ENCODE measurements at places on chromosomes 1 and 21.

- DNase-seq: no peak
Measured at GRCh38 chr21:45333583-45334121, 46.0 kb upstream of the POFUT2 start.

DNA sequence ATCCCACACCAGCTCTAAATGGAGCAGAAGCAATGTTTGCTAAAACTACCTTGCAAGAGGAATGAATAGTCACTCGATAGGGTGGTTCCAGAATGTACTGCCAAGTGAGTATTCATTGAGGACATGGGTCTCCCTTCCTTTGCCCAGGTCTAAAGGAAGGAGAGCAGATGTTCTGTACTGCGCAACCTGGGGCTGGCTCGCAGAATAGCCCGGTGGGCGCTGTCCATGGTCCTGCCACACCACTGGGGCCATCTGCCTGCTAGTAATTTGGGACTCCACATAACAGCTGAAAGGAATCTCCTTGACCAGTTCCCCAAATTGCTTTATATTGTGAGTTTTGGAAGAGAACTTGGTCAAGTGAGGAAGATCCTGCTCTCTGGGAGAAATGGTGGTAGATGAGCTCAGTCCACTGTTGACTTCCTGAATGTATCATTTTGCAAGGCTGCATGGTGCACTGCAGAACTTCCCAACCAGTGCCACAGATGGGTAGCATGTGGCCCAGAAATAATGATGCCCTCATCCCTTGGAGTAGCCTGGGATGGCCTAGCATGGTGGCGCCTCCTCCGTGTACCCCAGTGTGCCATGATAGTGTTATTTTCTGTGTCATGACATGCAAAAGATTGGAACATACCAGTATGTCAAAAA is 5.7 kb downstream of the SLC6A17 start:
- no peak for DNase-seq

- no peak for DNase-seq
Measured at GRCh38 chr1:39608921-39609320, 30.5 kb downstream of the HEYL start.

DNA sequence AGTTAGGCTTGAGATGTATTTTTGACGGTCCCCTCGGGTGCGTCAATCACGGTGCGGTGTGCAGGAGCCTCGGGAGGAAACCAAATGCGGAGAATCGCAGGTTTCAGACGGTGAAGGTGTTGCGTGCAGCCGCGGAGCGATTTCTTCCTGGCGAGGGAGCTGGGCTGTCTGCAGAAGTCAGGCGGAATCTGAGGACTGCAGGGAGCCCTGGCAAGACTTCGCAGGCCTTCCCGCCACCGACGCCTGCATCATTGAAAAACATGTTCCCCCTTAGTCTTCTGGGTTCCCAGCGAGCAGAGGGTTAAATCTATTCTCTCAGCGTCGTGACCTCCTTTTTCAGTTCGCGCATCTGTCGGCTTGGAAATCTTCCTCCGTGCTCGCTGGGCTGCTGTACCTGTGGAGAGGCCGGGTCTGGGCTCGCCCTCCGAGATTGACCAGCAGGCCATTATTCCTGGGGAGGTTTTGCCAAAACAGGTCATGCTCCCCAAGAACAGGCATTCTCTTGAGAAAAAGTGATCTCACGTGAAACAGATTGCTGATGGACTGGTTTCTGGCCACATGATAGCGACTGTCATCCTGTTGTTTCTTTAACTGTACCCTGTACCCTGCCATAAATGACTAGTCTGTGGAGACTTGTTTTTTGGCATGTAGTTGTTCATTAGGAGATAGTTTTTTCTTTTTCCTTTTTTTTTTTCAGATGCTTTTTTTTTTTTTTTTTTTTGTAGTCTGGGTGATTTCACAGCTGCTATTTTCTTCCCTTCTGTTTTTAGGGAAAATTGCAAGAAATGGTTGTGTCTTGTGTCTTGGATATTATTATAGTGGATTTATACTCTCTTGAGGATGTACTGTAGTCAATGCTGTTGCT is 894 bp downstream of the EPB41 start:
- DNase-seq: no peak

DNA sequence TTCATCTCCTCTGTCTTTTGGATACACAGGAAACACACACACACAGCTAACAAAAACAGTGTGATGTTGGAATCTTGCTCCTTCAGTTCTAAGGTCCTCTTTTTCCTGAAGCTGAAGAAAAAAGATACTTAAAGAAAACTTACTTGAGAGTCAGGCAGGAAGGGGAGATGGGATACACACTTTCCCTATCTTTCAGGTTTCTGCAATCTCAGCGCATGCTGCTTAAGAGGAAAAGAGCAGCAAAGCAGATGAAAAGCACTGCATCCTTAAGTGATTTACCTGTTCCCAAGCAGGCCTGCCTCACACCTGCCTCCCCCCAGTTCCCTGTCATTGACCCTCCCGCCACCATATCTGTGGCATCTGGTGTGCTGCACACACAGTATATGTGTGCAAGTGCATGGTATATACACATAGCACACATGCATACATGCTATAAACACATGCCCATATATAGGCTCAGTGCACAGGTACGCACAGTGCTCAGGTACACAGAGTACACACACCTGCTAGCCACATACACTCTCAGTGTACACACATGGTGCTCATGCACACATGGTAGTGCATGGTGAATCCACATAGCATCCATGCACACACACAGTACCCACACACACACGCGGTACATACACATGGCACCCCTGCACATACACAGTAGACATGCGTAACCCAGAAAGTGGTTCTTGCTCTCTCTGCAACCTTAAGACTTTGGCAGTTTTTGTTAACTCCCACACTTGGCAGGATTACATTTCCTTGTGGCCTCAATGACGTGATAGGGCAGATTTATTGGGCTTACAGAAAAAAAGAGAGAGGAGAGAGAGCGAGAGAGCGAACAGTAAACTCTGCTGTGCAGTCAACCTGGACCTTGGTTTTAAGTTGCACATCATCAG is 166.9 kb downstream of the TOMM20 start:
- peak; percentile 72 for DNase-seq

DNA sequence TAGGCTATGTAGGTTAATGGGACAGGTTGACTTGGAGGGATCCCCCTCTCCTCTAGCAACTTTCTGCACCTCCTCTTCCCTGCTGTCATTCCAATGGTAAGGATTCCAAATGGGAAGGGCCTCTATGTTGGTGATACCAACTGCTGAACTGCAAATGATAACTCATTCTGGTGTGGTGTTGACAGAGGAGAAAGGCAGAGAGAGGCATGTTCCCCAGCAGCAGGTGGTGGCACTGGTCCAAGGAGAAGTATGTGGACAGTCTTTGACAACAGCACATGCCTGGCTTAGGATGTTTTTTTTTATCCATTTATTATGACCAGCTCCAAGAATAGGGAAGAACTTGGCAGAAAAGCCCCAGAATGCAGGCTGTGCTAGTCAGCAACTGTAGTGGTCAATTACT is 19.6 kb upstream of the SPAG17 start:
- DNase-seq: no peak

DNA sequence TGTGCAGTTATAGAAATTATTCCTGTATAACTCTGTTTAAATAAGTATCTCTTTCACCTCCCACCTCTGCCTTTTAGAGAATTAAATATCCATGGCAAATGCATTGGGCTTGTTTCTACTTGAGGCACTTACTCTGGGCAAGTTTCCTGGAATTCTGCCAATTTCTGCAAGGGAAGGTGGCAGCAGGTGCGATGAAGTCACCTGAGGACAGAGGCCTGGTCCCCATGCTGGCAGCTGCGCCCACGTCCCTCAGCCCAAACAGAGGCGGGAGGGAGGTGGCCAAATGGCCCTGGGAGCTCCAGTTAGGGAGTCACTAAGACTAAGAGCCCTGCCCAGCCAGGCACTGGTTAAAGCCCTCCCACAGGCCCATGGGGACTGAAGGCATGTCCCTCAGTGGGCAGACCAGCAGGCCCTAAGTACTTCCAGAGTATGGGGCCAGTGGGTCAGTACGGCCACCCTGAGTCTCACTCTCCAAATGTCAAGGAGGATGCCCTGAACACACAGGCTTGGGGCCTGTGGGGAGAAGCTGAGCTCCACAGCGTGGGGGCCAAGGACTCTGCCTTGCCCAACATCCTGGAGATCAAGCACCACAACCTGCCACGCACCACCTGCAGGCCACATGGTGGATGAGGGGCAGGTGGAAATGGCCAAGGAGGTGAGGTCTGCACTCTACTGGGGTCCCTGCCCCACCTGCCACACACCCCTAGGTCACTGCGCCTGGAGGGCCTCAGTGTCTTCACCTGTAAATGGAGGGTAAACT is 19.4 kb downstream of the ACOT7 start:
- no peak for DNase-seq

DNA sequence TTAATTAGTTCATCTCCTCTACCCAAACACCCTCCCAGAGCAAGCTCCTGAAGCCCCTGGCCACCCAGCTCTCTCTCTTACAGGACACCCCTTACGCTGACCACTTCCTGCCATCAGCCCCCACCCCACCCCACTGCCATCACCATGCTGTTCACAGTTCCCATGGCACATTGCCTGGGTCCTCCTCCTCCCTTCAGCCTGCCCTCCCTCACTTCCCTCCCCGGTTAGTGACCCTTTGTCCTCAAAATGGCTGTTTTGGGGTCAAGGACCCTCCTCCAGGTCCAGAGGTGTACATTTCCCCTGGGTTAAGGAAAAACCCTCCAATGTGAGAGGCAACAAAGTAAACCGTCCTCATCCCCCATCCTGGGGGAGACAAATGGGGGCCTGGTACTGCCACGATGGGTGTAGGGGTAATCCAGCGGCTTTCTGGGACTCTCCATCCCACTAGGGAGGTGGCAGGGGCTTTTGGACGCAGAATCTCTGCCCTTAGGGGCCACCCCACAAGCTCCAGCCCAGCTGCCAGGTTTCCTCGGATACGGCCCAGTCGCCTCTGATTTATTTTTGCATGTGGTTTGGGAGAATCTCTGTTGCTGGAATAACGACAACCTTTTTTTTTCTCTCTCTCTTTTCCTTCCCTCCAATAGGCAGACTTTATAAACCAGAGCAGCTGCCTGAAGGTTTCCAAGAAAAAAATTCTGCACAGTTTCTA is 8.5 kb downstream of the CAMK2N1 start:
- DNase-seq: no peak

DNA sequence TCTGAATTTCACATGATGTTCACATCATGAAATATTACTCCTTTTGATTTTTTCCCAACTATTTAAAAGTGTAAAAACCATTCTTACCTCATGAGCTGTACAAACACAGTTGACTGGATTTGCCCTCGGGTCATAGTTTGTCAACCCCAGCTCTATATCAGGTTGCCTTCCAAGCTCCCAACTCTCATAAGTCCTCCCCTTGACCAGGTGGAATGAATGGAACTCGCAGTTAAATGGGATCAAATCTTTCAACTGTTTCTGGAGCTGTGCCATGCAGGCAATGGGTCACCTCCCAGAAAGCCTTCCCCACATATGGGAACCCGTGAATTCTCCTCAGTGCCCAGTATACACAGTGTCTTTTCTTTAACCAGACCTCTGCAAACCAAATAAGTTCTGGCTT is 169.8 kb upstream of the FOXD3 start:
- no peak for DNase-seq

- DNase-seq: no peak
Measured at GRCh38 chr21:39220150-39220549, 36.9 kb upstream of the PSMG1 start.

- no peak for DNase-seq
Measured at GRCh38 chr1:1550591-1551432, 10.4 kb upstream of the TMEM240 start.

DNA sequence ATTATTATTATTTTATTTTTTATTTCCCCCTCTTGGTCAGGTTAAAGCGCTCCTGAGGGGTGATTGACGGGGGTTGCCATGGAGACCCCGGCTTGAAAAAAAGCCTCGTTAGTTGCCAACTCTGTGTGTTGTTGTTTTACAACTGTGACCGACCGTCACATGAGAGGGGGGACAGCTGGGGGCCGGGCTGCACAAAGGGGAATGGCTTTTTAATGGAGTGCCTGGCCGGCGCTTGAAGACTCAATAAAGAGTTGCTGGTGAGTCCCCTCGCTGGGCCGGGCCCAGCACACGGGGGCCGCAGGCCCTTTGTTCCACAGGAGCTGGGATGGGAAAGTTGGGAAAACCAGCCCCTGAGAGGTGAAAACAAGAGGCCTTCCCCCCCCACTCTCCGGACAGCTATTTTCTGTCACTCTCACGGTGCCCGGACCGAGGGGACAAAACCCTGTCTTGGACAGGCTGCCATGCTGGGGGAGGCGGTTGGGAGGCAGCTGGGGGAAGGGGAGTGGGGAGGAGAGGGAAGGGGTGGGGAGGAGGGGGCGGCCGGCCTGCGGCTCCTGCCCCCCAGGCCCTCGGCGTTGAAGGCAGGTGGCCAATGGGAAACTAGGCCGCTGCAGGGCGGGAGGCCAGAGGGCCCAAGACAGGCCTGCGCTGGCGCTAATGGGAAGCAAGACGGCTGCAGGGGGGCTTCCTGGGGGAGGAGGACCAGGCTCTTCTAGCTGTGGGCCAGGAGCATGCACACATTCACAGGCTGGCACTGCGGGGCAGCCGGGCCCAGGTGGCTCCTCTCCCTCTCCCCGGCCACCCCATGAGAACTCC is 67.6 kb downstream of the CASZ1 start:
- no peak for DNase-seq

GRCh38 chr1:163820226-163820625 is 498.5 kb downstream of the NUF2 start:
- no peak for DNase-seq

Data from epithelial cell of prostate (primary cell).